Right atrium auricular region (tissue), 2 donors: ENCODE measurements at places on chromosomes 2 and 18. TPM values are rescaled to one million over a fixed set of nuclear protein-coding genes. Genes with fewer than 3 reads are reported as not detected.

HOXD12 gene
- not detected for total RNA-seq

GRCh38 chr2:45554742-45555140, 56.3 kb downstream of the SRBD1 start:
- no peak for DNase-seq

TSGA10 gene
- total RNA-seq: 1.5 TPM

GRCh38 chr2:207815254-207815653, 45.5 kb upstream of the FZD5 start:
- no peak for DNase-seq

DIS3L2 gene
- total RNA-seq: 19.6 TPM

- DNase-seq: no peak
Measured at GRCh38 chr2:168030862-168031624, 216.4 kb downstream of the STK39 start.

GRCh38 chr2:12278217-12278750, 438.5 kb upstream of the TRIB2 start:
- no peak for DNase-seq

DNA sequence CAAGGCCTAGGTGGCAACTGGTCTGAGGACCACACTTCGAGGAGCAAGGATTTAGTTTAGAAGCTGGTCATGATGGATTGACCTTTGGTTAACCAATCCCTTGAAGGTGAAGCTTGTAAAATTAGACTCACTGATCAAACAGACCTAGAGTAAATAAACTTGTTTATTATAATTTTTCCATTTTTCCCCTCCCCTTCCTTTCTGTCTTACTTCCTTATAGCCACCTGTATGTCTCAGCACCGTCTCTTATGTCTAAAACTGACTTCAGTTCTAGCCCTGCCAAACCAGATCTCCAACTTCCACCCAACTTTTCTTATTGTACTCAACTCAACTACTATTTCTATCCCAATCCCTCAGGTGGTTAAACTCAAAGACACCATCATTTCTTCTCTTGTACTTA, 92.8 kb upstream of the THOC1 start:
- DNase-seq: no peak

- DNase-seq: peak; percentile 72
Measured at GRCh38 chr2:43293744-43294695, 67.6 kb upstream of the ZFP36L2 start.
